Trophoblast cell (in vitro differentiated cells and primary cell): ENCODE measurements at places on chromosomes 6 and 20.

DNA sequence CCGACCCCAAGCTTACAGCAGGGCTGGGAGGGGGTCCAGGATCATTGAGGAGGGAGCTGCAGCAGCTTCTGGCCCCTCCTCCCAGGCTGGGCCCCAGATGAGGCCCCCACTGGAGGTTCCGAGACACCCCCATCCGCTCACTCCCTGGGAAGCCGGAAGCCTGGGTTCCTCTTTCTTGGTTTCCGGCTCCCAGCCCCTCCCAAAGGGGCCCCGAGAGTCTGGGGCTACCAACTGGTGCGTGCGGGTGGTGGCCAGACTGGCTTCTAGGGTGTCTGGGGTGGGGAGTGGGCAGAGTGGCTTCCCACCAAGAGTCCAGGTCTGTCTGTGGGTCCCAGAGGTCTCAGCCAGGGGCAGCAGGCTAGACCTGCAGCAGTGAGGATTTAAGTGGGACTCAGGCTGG is 2.2 kb downstream of the RGS19 start:
- no peak for DNase-seq

DNA sequence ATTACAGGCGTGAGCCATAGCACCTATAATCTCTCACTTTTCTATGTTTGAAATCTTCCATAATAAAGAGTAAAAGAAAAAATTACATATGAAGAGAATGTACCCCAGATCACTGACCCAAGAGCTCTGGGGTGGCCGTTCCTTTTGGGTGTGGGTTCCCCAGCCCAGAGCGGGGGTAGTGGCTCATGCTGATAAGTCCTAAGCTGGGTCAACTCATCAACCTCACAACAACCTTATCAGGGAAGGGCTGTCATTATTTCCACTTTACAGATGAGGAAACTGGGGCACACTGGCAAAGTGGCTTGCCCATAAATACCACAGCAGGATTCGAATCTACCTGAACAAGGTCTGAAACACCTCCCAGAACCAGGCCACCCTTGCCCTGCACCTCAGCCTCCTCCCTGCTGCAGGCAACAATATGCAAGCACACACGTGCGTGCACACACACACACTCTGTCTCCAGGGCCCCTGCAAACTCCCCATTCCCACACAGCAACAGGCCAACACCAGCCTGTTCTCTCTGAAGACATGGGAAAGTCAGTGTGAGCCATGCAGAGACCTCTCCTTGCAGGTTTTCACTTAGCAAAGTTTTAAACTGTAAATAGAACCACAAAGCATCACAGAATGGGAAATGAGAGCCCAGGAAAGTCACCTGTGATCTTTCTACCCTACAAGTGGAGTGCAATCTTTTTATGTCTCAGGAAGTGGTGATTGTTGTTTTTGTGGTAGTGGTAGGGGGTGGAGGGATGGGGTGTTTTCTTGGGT is 27.7 kb downstream of the BFSP1 start:
- no peak for DNase-seq

DNA sequence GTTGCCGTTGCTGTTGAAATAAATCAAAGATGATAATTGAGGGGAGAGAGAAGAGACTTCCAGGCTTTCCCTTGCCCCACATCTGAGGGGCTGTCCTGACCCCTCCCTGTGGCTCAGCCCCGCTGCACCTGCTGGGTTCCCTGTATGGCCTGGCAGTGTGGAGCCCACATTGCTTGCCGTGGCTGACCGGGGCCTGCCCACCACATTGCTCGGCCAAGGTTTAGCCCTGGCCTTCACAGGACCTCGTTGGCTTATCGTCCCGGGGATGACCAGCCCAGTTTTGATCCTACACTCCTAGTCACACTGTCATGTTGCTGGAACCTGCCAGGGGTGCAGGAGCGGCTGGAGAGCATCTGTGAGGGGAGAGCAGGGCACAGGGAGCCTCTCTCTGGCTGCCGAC is 102.4 kb downstream of the CDH4 start:
- DNase-seq = no peak

DNA sequence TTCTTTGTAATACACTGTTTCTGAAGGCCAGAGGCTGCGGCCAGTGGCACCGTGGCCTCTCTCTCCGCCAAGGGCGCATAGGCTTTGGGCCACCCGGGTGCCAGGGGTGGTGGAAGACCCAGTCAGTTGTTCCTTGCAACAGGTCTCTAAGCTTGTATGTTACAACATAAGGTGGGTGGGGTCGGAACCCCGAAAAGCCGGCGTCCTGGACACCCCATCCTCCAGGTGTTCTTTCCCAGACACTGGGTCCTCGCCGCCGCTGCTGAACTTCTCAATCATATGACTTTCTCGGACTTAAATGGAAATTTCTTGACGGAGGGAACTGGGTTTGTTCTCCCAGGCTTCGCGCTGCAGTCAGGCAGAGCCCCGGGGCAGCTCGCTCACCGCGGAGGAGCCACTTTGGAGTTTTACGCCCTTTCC is 983 bp upstream of the KCNQ5 start:
- no peak for DNase-seq

GRCh38 chr6:110635096-110635495 is 158.7 kb upstream of the SLC22A16 start:
- no peak for DNase-seq

GRCh38 chr6:38604700-38605099 is 35.0 kb downstream of the BTBD9 start:
- no peak for DNase-seq

- peak; percentile 17 for DNase-seq
Observed at GRCh38 chr6:155523821-155524651, 68.4 kb upstream of the NOX3 start.

DNA sequence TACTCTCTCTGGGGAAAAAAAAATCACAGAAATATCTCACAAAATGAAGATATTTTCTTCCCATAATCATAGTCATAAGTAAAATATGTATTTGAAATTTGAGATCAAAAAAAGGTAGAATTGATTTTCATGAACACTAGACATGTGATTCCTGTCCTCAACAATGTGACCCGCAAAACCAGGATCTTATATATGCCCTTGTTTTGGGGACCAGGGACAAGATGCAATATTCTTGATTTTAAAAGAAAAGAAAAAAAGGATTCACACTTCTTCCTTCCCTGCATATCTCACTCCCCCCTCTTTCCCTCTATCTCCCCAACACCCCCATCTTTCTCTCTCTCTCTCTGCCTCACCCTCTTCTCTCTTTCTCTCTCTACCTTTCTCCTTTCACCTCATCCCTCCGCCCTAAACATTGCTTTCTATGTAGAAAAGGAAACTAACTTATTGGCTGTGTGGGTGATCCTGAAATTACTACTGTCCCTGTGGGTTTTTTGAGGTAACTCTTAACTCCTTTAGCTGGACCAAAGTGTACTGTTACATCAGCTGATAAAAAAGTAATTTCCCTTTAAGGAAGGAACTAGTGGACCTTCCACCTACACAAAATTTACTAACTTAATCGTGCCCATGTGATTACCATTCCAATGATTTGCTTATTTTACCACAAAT is 85.6 kb downstream of the AIG1 start:
- DNase-seq = no peak

- no peak for DNase-seq
Observed at GRCh38 chr6:42429042-42429585, 22.6 kb downstream of the TRERF1 start.

GRCh38 chr6:158366363-158366762 is 54.1 kb downstream of the TULP4 start:
- no peak for DNase-seq

DNA sequence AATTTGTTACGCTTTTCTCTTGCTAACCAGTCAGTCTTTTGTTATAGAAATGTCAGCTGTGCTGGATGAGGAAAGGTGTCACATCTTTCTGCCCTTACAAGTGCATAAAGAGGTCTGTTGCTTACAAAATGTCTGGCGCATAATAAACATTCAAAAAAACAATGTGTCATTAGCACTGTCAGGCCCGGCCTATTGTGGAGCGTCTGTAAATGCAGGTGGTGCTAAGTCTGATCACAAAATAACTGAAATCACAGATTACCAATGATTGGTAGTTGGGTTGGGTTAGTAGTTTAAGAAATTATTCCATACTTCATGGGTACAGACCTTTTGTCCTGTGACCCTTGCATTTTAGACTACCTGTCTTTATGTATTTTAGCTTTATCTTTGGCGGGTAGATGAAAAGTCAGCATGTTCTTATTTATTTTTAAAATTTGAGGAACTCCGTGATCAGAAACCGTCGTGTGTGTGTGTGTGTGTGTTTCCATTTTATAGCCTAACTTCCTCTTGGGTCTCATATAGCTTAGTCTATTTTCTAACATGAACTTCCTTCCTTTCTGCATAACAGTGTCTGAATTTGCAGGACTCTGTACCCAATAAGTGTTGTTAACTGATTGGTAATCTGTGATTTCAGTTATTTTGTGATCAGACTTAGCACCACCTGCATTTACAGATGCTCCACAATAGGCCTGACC is 88.1 kb upstream of the IFNGR1 start:
- DNase-seq = no peak

- DNase-seq = no peak
Observed at GRCh38 chr6:119215309-119215708, 134.3 kb downstream of the MAN1A1 start.

GRCh38 chr6:129667621-129668020 is 42.4 kb downstream of the ARHGAP18 start:
- DNase-seq = no peak

DNA sequence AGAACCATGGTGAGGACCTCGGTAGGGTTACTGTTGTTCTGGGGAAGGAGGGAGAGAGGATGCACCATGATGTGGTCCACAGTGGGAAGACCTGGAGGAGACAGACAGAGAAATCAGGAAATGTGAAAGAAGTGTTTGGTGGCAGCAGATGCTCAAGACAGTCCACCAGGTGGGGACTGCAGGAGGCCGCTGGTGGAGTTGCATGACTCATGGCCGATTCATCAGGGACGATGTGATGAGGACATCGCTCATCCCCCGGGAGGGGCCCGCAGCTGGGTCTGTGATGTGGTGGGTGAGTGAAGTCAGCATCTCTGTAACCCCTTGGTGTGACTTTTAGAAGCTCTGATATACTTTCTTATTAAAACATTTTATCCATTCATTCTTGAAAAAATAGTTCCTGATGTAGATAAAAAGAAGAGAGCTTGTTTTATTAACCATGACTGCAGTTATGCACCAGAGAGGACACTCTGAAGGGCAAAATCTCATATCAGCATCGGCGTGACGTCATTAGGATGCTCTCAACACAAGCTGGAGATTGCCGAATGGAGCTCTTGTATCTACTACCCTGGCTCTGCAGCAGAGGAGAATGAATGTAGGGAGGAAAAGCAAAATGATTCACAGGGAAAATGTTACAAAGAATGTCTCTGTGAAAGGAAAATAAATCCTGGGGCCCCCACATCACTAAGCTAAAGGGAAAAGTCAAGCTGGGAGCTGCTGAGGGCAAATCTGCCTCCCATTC is 71.2 kb downstream of the RAMACL start:
- DNase-seq = peak; percentile 42

DNA sequence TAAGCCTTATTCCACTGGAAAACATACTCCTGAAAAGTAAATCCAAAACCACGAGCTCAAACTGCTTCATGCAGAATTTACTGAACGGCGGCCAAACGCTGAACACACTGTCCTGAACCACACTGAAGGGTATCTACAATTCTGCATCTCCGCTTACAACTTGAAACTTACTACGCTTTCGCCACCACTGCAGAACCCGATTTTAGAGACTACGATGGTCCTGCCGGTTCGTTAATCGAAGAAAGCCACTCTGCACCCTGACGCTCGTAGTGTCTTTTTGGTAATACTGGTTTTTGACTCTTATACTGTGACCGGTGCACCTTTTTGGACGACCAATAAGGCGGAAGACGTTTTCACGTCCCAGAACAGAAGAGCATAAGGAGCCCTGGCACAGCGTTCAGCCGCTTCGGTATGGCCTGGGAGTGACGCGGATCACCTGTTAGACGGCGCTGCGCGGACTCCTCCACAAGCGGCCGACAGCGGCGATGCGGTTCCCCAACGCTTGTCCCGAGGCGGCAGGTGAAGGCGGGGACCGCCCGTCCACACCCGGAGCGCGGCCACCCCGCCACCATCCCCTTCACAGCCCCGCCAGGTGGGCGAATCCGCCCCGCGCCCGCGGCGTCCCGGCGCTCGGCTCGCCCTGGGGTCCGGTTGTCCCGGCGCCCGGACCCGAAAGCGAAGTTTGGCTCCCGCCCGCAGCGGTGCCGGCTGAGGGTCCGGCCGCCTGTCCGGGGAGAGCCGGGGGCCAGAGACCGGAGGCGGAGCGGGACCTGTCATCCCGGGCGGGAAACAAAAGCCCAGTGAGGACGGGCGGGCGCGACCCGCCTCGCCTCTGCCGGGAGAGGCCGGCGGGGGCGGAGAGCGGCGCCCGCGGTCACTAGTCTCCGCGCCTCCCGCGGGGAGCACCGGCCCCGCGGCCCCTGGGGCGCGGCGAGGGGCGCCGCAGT is 784 bp downstream of the FKBP5 start:
- DNase-seq = peak; percentile 39

GRCh38 chr6:135647521-135647920 is 150.0 kb upstream of the AHI1 start:
- DNase-seq = no peak

DNA sequence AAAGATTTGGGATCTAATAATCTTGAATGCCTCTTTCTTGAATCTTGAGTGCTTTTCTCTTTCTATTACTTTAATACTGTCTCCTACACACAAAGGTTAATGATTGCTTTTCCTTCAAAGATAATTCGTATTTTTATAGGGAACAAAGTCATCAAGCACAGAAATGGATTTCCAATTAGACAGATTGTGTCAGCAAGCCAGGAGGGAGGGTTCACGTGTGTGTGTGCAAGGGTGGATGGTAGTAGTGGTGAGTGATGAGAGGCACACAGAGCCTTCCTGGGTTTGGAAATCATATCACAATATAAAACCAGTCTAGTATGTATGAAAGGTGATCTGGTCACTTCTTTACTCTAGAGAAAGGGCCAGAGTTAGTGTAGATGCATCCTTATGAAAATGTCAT is 51.2 kb upstream of the NEDD9 start:
- DNase-seq = no peak

GRCh38 chr6:36339146-36339545 is 2.5 kb upstream of the BNIP5 start:
- DNase-seq = no peak

DNA sequence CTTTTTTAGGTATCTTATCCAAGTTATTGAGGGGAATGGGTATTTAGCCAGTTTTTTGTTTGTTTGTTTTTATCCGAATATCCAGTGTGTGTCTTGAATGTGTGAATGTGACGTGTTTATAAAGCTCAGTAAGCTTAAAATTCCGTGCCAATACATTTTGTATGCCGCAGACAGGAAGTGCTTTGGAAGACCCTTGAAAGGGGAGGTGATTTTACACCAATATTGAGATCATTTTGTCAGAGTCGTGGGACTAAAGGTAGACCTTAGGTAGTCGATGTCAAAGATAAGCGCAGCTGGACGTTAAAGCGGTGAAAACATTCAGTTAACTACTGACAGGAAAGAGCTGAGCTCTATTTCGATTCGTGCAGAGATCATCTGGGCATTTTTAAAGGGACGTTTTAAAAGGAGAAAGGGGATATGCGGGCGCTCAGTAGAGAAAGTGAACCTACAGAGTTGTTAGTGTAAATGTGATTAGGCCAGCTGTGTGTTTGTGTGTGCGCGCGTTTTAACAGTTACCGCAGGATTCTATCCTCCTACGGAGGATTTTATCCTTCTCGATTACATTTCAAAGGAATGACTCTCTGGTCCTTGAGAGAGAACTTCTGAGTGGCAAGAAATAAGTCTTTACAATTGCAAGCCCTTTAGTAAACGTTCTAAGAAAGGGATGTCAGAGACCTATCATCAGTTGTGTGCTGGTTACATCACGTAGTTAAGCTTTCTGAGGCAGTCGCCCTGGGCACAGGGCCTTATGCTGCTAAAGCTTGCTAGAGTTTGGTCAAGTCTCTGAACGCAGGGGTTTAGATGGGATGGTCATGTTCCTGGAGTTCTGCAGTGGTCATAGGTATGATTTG is 625 bp upstream of the ECHDC1 start:
- DNase-seq = no peak
